KBM-7 (cell line): ENCODE measurements at places on chromosomes 6 and 20.

GRCh38 chr6:159148641-159149040 is 20.6 kb upstream of the FNDC1 start:
- no peak for DNase-seq

GRCh38 chr6:87139236-87139635 is 16.1 kb upstream of the ZNF292 start:
- peak; percentile 74 for DNase-seq

DNA sequence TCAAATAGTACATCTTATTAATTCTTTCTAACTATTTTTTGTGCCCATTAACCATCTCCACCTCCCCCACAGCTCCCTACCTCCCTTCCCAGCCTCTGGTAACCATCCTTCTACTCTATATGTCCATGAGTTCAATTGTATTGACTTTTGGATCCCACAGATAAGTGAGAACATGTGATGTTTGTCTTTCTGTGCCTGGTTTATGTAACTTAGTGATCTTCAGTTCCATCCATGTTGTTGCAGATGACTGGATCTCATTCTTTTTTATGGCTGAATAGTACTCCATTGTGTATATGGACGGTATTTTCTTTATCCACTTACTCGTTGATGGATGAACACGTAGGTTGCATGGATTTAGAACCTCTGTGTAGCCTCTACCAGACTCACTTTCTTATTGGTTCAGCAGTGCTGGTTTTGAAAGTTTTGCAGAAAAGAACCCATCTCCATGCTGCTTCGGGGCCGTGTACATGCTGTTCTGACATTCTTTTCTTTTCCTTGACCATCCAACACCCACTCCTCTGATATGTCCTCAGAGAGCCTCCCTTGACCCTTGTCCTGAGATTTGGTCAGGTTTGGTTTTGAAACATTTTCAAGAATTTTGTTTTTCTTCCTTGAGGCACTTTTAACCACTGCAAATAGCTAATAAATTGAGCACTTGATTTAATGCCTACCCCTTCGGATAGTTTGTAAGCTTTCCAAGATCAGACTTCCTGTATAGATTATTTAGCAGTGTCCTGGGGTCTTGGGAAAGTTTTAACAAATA is 231.2 kb upstream of the ZFP64 start:
- no peak for DNase-seq

DNA sequence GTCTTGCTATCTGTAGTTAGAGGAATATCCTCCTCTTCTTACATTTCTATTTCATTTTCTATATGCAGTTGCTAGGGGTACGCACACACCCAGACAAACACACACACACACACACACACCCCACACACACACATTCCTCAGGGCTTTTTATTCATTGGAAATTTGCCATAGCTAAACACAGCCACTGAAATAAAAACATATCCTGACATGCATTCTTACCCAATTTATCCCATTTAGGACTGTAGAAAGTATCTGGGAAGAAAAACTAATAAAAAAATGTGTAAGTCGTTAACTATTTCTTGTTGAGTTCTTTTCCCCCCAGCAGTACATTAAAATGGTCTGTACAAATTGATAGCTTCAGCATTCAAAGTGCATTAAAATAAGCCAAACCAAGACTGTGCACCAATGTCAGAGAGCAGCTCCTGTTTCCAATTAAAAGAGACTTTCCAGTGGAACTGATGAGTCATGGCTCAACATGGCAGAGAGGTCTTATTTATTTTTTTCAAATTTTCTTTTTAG is 357.9 kb upstream of the AGPAT4 start:
- DNase-seq = no peak
